ENCODE measurements at places on chromosomes 1 and 21.

- DNase-seq, result no peak
Observed at GRCh38 chr1:3450202-3450863, 4.1 kb upstream of the ARHGEF16 start.

- peak; percentile 43 for DNase-seq
Observed at GRCh38 chr21:35336534-35336933, 287.4 kb upstream of the RUNX1 start.

DNA sequence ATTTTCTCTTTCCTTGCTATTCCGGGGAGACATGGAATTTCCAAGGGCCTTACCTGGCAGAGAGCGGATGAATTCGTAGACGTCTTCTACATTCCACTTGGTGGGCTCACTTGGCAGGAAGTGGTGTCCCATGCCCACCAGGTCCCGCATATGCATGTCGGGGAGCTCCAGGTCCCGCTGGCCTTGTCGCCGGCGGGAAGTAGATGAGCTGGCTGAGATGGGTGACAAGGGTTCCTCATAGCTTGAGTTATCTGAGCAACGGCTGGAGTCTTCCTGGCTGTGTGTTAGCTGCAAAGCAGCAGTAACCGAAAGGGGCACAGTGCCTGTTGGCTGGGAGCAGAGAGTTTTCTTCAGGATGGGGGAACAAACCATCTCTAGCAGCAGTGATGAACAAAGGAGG, 7.9 kb upstream of the A3GALT2 start:
- peak; percentile 12 for DNase-seq

GRCh38 chr1:9320520-9321479, 28.1 kb downstream of the SPSB1 start:
- peak; percentile 84 for DNase-seq

DNA sequence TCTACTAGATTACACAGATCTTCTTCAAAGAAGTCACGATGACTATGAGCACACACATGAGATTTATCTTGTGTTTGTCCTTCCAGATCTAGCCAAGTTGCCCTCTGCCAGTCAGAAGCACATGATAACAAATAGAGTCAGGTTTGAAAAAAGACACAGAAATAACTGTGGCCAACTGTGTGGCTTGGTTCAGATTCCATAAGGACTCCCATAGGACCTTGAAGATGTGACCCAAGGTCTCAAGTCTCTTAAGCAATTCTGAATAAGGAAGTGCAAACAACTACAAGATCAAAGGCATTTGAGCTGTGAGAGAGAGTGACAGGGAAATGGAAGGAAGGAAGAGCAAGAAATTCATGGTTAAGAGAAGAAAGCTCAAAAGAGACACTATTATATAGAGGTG, 194.0 kb downstream of the PLPP3 start:
- no peak for DNase-seq

DNA sequence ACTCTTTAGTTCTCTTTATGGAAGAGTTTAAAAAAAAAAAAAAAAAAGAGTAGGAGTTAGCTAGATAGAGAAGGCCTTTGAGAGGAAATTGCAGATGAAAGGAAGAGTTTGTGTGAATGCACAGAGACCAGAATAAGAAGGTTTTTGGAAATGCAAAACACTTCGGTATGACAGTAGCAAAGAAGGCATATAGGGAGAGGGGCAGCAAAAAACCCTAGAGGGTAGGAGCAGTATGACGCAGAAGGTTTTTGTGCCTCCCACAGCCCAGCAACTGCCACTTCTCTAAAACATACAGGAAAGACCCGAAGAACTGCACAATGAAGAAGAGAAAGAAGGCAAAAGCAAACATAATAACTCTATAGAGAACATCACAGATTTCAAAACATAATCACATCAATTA, 84.3 kb downstream of the WDR64 start:
- DNase-seq, result no peak

- no peak for DNase-seq
Observed at GRCh38 chr1:55575571-55576279, 360.6 kb upstream of the USP24 start.

- peak; percentile 24 for DNase-seq
Observed at GRCh38 chr1:241423541-241424479, 66.8 kb upstream of the RGS7 start.

Data from iris pigment epithelial cell (primary cell).